ENCODE measurements at places on chromosomes 1 and 21. TPM values are rescaled to one million over a fixed set of nuclear protein-coding genes. Genes with fewer than 3 reads are reported as not detected.

The SLC44A5 gene
- total RNA-seq, result 0.07 TPM

The RHD gene
- total RNA-seq, result not detected

- no peak for DNase-seq
These were observed 1.7 kb upstream of the SCAF4 start for GRCh38 chr21:31733551-31734149.

GRCh38 chr1:168468822-168469221, 75.0 kb downstream of the XCL2 start:
- no peak for DNase-seq

The HLX gene
- 0.63 TPM for total RNA-seq

DNA sequence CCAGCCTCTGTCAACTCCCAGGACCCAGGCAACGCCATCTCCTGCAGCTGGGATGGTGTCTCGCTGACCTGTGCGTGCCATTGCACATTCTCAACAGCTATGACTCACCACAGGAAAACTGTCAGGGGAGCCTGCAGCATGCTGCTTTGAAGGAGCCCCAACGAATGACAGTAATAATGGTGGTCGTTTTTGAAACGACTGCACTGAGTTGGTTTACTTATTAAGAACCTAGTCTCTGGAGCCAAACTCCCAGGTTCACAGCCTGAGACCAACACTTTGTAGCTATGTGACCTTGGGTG, 21.6 kb downstream of the TCEA3 start:
- DNase-seq, result no peak

The TAS1R1 gene
- not detected for total RNA-seq

GRCh38 chr1:12549460-12550349, 68.3 kb downstream of the DHRS3 start:
- DNase-seq, result peak; percentile 90

- no peak for DNase-seq
These were observed 9.2 kb downstream of the ZNF692 start for GRCh38 chr1:248849637-248850036.

GRCh38 chr21:25670726-25671125, 31.7 kb downstream of the JAM2 start:
- DNase-seq, result no peak

The OR2W3 gene
- total RNA-seq, result 2.2 TPM

- no peak for DNase-seq
These were observed 37.4 kb upstream of the A3GALT2 start for GRCh38 chr1:33358114-33358794.

The PRAMEF6 gene
- not detected for total RNA-seq

- DNase-seq, result no peak
These were observed 64.1 kb upstream of the GNG12 start for GRCh38 chr1:67897270-67897949.

DNA sequence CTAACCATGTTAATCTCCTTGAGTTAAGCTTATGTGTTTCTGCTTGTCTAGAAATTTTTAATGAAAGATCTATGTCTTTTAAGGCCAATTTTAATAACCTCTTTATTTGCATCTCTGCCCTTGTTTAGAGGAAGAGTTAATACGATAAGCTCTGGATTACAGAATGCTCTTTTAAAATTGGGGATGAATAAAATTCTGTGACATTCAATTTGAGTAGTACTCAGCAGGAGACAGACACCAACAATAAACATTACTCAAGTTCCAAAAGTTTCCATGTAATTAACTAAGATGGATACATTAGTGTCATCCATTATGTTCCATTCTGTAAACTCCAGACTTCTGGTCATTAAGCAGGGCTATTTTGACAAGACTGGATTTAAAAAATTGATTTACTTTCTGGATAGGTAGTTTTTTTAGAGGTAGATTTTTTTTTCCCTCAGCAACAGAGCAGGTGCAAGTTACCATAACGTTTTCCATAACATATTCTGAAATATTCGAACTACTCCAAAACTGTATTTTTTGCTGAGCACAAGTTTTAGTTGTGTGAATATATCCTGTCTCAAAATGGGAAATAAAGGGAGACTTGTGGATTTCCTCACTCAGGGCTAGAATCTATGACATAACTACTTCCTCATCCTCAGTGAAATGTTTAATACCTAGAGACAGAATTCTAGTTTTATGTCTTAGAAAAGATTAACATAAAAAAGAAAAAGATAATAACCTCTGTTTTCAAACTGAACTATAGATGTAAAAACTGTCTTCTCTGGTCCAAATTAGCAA, 221.7 kb downstream of the NEGR1 start:
- DNase-seq, result no peak

The CCDC28B gene
- total RNA-seq, result 11.9 TPM

DNA sequence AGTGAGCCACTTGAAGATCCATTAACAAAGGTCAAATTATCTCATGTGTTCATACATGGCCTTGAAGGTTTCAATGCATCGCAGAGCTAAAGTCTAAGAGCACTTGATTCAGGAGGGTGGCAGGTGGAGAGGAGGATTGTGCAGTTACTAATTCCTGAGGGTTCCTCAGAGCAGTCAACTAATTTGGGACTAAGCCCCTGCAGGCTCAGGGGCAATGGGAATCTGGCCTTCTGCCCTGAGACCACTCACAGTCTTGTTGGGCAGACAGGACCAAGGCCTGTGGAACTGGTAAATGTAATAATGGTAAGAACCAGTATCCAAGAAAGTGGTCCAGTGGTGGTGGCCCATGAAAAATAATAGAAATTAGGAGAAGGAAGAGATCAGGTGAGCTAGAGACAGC, 127.4 kb upstream of the HMGB4 start:
- DNase-seq, result no peak
